Gastrocnemius medialis (tissue), 4 donors: ENCODE measurements at places on chromosomes 6 and 20. TPM values are rescaled to one million over a fixed set of nuclear protein-coding genes. Genes with fewer than 3 reads are reported as not detected.

Gene HNF4A
- not detected for total RNA-seq

DNA sequence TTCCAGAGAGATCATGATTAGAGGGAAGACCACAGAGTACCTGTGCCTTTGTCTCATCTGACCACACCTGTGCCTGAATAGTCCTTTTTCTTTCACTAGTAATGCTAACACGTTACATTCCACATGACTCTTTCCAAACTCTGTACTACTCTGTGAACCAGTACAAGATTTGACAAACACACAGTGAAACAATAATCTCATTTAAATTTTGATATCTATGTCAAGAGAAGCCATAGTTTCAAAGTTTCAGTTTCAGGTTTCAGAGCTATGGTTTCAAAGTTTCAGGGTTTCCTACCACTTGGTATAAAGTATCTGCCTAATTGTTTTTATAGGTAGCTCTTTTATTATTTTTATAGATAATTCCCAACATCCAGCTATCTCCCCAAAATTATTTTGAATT lies 62.0 kb upstream of the PHACTR2 start:
- DNase-seq: no peak

- DNase-seq: no peak
These were observed 21.4 kb downstream of the ZFAND3 start for GRCh38 chr6:37840940-37841300.

Gene OSER1
- total RNA-seq: 73.0 TPM

GRCh38 chr6:34189806-34190503 lies 44.1 kb upstream of the GRM4 start:
- DNase-seq: no peak

DNA sequence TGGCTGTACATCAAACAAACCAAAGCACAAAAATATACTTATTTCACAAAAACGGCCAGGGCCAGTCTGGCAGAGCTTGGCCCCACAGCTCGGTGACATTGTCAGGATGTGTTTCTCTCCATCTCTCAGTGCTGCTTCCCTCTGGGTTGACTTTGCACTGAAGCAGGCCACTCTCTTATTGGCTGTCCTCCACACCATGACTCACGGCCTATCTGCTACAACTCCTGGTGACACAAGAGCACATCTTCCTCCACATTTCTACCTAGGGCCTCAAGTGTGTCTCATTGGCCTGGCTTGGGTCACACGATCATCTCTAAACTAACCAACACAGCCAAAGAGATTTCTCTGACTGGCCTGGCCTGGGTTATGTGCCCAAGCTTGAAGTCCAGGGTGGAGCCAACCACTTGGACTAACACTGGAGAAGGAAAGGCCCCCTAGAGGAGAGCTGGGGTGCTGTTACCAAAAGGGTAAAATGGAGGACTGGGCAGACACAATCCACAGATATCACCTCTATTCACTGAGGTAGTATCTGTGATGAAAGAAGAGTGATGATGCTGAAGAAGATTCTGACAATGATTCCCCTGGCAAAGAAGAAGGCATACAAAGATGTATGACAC lies 159.8 kb upstream of the TSHZ2 start:
- DNase-seq: no peak

Gene C6orf118
- total RNA-seq: not detected

Gene FAM217A
- total RNA-seq: not detected

GRCh38 chr6:157143171-157143889 lies 180.0 kb downstream of the TMEM242 start:
- no peak for DNase-seq

DNA sequence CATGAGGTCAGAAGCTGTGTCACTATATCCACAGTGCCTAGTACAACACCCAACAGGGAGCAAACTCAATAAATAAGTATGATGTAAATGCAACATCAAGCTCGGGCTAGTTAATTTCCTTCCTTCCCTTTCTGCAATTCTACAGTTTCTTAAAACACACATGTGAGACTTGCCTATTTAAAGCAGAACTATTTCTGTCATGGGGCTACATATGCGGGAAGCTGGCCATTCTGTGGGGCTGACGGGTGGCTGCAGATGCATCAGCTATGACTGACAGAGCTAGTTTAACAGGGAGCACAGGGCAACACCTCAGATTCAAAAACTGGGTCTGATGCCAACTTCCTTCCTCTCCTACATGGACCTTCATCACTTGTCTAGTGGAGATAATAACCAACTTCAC lies 118.1 kb upstream of the ENPP5 start:
- no peak for DNase-seq

- DNase-seq: no peak
These were observed 107.7 kb downstream of the PTPRK start for GRCh38 chr6:128412680-128413079.

- DNase-seq: no peak
These were observed 171.8 kb upstream of the BMP2 start for GRCh38 chr20:6595704-6596103.

DNA sequence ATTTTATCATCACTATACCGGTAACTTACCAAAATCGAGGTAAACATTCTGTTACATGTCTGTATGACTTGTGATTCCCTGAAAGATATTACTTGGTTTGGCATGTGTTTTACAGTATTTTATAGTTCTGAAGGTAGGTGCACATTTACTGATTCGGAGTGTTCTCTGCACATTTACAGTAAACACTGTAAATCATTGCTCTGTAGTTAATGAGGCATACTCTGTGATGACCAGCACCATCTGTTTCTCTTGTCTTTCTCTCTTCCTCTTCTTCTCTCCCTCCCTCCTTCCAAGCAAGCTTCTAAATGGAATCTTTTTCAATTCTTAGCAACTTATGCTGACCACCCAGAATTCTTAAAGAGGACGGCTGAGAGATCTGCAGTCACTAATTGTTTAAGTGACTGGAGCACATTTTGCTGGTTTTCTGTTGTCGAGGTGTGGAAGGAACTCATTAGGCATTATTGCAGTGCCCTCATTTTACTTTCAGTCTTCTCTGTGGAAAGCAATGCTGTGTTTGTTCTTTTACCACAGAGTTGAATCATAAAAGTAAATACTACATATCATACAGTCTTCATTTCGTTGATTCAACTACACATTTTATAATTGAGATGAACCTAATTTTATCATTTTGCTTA lies 126.5 kb downstream of the UTRN start:
- no peak for DNase-seq

GRCh38 chr20:45268531-45268930 lies 14.2 kb upstream of the SLPI start:
- no peak for DNase-seq

DNA sequence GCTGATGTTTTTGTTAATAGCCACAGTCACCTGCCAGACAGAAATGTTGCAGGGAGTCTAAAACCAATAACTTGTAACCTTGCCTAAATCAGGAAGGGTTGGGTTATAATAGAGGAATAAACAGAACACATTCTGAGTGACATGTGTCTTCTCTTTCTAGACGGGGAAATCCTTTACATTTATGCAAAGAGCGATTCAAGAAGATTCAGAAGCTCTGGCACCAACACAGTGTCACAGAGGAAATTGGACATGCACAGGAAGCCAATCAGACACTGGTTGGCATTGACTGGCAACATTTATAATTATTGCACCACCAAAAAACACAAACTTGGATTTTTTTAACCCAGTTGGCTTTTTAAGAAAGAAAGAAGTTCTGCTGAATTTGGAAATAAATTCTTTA lies 31.5 kb downstream of the PRPH2 start:
- no peak for DNase-seq

DNA sequence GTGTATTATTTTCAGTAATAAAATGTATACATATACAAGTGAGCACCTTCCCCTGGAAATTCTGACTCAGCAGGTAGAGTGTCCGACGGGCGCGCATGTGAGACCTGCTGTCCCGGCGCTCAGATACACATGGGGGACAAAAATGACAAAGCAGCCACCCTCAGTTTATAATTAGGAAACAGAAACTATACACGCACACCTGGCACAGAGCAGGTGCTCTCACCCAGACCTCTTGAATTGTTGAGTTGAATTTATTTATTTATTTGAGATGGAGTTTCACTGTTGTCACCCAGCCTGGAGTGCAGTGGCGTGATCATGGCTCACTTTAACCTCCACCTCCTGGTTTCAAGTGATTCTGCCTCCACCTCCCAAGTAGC lies 180.4 kb downstream of the ZDHHC14 start:
- no peak for DNase-seq

DNA sequence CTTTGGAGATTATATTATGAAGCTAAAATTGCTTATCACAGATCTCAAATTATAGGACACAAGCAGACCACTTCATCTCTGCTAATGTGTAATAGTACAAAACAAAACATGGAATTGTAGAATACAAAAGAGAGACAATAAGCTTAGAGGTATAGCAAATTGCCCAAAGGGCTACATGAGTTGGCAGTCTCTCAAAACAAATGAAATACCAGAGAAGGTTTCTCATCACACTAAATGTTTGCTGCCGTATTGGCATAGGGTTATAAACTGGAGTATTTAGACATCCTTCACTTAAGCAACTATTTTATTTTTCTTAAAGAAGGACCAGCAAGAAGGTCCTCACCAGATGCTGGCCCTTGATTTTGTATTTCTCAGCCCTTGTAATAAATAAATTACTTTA lies 5.9 kb upstream of the EYA4 start:
- no peak for DNase-seq

GRCh38 chr20:43662943-43663655 lies 3.8 kb upstream of the MYBL2 start:
- DNase-seq: no peak

DNA sequence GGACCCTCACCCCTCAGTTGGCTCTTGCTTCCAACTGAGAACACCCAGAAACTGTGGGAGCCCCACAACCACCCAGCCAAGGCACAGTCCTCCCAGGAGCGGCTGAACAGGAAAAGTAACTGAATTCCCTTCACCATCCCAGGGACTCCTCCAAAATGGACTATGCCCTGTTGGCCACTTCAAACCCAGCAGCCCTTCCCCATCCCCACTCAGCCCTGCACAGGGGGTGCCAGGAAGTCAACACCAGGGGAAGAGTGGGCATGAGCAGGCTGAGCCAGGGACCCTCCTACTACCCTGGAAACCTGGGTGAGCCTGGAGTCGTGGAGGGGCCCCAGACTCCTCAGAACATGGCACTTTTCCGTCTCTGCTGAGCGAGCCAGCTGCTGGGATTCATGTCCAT lies 10.3 kb downstream of the GUCA1B start:
- DNase-seq: no peak

- DNase-seq: no peak
These were observed 107.2 kb downstream of the LY86 start for GRCh38 chr6:6695625-6696276.

Gene FOXF2
- total RNA-seq: 2.2 TPM

Gene HDGFL1
- not detected for total RNA-seq

Gene GABRR2
- 0.71 TPM for total RNA-seq

Gene CAGE1
- not detected for total RNA-seq

Gene C6orf58
- not detected for total RNA-seq

DNA sequence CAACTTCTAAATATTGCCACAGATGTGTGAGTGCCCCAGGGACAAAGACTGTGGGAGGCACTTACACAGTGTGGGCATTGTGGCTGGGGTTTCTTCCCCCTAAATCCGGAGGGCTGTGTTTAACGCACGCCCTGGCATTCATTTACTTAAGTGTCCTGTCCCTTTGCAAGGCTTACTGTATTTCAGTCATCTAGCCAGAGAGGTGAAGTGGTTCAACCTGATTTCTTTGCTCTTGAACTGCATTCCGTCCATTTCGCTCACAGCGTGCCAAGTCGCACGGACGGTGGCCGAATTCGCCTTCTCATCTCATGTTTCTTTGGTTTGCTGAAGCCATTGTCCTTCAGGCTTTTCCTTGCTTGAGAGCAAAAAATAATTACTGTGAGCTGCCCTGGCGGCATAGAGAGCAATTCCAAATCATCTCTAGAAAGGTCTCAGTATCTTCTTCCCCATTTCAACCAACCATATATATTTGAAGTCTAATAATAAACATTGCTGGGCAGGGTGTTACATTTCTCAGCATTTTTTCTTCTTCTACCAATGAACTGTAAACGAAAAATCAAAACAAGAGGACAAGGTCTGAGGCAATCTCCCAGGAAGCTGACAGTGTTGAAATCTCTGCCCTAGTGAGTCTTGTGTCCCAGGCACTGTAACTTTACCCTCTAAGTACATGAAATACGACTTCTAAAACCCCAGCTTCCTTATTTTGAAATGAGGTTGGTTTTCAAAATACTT lies 16.9 kb downstream of the SYTL3 start:
- DNase-seq: no peak

DNA sequence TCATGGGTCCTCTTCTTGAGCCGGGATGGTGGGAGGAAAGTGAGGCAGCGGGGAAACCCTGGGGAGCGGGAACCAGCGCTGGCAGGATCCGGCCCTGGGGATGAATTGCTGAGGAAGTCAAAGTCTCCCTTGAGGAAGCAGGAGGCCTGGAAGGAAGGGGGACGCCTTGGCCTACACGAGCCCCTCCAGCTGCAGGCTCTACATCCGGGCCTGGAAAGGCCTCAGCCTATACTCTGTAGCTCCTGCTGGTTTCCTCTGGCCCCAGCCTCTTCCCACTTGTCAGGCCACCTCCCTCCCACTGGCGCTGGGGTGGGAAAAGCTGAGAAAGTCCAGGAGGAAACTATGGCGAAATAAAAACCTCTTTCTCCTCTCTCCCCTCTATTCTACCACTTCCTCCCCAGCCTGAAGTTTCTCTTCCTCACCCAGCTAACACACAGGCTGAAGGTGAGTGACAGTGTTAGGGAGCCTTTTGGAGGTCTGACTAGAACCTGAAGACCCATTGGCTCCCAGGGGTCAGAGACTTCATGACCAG lies 14.9 kb downstream of the TREML2 start:
- DNase-seq: no peak

DNA sequence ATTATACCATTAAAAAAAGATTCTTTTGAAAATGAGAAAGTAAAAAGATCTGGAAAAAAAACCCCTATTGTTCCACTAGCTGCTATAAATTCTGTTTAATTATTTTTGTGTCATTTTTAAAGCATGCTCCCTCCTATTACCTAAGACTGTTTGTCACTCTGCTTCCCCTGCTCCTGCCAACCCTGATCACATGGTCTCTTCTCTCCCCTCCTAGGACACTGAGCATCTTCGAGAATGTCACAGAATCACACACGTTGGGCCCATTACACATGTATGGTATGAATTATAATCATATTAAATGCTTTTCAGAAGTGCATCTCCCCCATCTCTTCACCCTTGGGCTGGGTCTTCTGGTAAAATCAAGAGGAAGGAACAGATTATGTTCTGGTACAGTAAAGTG lies 6.2 kb downstream of the SNAP91 start:
- DNase-seq: no peak

Gene GPR63
- total RNA-seq: 0.16 TPM

Gene SLC4A11
- 3.3 TPM for total RNA-seq

DNA sequence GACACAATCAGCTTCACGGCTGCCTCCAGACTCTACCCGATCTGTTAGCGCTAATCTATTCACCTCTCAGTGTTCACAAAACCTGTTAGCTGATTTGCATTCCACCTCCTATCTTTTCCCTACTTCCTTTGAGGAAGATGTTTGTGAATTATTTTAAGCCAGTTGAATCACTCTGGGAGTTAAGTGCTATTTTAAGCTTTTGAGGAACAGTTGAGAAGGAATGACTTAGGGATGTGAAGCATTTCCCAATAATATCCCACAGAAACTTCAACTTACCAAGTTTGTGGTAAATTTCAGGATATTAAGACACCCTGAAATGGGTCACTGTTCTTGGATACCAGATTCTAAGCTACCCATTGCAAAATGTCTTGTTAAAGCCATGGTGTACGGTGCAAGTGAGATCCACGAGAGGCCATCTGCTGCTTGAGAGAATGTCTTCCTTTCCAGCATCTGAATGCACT lies 145.2 kb upstream of the CITED2 start:
- DNase-seq: no peak

Gene MYBL2
- total RNA-seq: not detected
